Central memory CD4-positive, alpha-beta T cell (primary cell): ENCODE measurements at places on chromosomes 12 and 14.

- no peak for DNase-seq
Observed at GRCh38 chr12:20429852-20430251, 61.5 kb downstream of the PDE3A start.

GRCh38 chr14:103070263-103070885 lies 13.0 kb upstream of the CDC42BPB start:
- no peak for DNase-seq

- no peak for DNase-seq
Observed at GRCh38 chr14:20427231-20428009, 8.5 kb downstream of the KLHL33 start.

- DNase-seq: no peak
Observed at GRCh38 chr12:74292351-74293194, 245.1 kb upstream of the ATXN7L3B start.

- no peak for DNase-seq
Observed at GRCh38 chr12:24138041-24138440, 188.6 kb upstream of the SOX5 start.

DNA sequence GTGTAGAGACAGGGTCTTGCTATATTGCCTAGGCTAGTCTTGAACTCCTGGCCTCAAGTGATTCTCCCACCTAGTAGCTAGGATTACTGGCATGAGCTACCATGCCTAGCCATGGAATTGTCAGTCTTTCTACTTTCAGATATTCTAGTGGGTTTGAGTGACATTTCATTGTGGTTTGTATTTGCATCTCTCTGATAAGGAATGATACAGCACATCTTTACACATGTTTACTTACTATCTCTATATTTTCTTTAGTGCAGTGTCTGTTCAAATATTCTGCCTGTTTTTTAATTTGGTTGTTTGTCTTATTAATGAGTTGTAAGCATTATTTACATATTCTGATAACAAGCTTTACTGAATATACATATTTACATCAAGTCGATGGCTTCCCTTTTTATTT lies 73.6 kb downstream of the CMKLR1 start:
- DNase-seq: no peak

DNA sequence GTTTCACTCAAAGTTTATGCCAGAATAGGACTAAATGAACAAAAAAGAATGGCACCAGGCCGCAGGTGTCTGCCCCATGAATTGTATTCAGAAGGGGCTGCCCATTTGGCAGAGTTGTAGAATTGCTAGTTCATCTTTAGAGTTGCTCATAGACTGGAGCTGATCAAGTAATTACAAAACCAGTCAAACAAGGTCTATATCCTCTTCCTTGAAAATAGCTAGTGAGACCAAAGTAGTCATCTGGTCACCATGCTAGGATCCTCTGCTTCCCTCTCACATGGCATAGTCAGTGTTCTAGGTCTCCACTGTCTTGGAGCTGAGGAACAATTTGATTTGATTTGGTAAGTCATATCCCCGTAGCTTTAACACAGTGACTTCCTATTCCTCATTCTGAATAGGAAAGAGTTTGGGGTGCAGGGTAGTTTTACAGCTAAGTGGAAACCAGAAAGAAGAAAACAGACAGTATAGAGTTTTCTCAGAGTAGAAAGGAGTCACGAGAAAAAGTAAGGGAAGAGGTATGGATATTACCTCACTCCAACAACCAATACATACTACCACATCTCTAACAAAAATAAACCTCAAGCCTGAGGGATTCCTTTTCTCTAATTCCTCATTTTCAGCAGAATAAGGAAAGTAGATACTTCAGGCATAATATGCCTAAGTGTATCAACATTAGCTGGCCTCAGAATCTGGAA lies 252.1 kb downstream of the PAWR start:
- DNase-seq: no peak

DNA sequence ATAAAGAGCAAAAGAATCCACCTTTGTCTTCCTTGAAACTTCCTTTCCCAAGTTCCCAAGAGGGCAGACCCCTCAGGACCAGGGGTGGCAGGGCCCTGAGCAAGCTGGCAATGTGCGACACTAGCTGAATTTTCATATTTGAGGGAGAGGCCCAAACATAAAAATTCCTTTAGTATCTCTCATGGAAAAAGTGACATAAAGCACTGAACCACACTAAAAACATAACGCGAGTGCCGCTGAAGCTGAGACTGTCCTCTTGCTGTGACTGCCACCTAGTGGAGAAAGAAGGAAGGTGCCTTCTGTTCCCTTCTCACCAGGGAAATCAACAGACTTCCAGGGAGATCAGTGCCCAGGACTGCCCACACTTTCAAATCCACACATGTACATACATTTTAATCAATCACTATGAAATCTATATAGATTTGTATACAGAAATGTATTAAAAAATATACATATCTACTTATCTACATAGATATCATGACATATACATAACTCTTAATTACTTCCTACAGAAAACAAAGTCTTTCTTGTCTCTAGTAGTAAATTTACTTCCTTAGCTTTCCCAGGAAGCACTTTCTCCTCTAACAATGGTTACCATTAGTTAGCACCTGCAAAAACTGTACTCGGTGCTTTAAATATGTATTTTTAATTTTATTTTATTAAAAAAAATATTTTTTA lies 53.8 kb downstream of the SSH1 start:
- peak; percentile 67 for DNase-seq

- no peak for DNase-seq
Observed at GRCh38 chr14:90642244-90642717, 173.9 kb downstream of the TTC7B start.

DNA sequence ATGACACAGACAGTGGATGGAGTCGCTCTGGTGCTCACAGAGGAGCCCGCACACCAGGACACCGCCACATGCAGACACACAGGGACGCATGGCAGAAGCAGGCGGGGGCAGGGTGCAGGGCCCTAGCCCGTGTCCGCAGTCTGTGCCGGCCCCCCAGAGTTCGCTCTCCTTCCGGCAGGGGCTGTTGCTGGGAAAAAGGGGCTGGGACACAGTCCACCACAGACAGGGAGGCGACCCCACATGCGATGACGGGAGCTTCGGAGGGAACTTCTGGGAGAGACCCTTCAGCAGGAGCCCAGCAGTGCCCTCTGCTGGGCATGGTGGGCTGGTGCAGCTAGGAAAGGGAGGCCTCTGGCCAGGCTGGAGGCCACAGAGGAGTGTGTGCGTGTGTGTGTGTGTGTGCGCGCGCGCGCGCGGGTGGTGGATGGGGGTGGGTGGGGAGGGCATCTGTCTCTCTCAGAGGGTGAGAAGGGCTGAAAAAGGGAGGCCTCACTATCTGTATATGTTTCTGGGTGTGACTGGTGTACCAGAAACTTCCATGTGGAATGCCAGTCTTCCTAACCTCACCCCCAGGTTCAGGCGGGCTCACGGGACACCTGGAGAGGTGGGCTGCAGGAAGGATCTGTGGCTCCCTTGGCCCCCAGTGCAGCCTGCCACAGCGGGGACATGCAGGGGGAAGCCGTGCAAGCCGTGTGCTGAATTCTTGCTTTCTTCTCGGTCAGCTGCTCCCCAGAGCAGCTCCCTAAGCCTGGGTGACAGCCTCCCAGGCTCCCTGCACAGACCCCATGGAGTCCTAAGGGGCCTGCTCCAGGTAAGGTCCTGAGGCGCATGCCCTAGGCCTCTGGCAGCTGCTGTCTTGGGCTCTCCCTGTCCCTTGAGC lies 60.7 kb downstream of the PLEKHG3 start:
- peak; percentile 60 for DNase-seq

GRCh38 chr14:98705871-98706300 lies 566.1 kb downstream of the BCL11B start:
- no peak for DNase-seq

- DNase-seq: no peak
Observed at GRCh38 chr12:31773223-31773750, 44.5 kb upstream of the AMN1 start.

DNA sequence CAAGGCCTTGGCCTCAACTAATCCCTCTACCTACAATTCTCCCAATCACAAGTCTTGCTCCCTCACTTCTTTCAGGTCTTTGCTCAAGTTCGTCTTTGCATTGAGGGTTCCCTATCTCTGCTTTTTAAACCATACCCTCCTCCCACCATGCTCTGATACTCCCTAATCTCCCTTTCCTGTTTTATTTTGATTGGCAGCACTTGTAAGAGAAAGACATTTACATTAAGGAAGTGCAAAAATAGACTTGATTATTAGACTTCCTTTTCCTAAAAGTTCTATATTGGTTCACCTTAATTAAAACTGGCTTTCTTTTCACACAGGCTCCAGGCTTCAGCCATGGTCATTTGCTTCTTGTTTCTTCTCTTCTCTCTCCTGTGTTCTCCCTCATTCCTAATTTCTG lies 18.3 kb upstream of the WIF1 start:
- no peak for DNase-seq

GRCh38 chr14:52951681-52952554 lies 1.1 kb upstream of the FERMT2 start:
- no peak for DNase-seq

- DNase-seq: no peak
Observed at GRCh38 chr12:62785941-62786559, 148.9 kb downstream of the PPM1H start.

GRCh38 chr12:111411185-111411764 lies 5.6 kb downstream of the SH2B3 start:
- DNase-seq: no peak

GRCh38 chr12:69966409-69966808 lies 141.4 kb downstream of the MYRFL start:
- no peak for DNase-seq

DNA sequence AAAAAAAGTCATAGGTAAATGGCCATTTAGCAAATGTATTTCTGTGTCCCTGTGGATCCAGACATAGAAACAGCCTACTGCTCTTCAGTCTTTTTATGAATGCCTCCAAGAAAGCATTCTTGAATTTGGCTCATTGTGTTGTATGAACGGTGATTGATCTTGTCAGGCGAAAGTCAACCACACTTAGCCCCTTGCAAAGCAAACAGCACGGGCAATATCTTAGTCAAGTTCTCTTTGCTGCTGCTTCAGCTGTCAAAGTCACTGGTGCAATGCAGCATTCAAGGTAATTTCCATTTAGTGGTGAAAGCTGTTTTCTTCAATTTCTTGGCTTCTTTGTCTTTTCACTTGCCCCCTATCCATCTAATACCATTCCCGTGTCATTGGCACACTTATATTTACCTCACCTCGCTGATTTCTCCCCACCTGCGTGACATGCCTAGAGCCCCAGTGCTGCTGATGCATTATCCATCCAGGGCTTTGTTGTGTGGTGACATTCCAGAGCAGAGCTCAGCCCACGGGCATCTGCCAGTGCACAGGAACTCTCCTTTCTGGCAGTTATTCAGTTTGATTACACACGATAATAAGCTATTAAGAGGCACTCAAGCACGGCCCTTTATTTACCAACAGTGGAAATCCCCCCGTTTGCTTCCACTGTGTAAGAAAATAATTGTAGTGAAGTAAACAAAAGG lies 362.3 kb upstream of the NOVA1 start:
- DNase-seq: no peak

DNA sequence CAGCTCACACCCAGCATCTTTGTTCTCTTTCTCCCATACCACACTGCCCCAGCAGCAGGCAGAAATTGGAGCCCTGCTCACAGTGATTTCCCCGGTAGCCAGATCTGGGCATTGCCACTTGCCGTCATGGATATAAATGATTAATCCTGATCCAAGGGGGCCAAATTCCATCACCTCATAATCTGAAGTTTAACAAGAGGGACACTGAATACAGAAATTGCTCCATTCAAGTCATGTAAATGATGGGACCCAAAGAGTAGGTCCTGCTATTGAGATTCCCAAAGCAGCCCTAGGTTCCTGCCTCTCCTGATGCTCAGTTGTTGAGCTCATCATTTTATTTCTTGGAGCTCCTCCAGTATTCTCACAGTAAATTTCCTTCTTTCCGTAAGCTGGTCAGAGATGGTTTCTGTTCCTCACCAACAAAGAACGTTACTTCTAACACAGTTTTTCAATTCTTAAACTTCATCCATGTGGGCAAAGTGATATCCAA lies 11.7 kb downstream of the ITPR2 start:
- DNase-seq: no peak

DNA sequence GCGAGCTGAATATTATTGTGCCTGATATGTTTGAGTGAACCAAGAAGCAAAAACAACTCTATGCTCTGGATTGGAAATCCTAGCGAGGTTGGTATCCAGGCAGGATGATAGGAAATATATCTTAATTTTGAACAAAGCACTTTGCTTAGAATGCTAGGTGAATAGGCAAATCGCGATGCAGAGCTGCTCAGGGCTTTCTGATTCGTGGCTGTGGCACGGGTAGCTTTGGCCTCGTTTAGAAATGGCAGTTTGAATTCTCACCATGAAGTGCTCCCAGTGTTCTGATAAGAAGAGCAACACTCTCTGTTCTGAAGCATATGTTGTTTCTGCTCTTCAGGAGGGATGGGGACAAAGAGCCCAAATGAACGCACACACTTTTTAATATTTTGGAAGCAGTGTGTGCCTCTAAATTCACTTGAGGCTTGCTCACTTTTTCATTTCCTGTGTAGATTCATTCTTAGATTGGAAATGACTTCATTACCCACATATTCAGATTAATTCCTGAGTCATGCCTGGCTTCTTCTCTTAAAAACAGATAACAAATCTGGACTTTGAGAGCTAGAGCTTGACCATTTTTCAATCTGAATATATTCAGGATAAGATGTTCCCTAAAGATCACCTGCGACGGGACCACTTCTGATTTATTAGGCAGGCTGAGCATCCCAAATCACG lies 200.9 kb downstream of the RPAP3 start:
- no peak for DNase-seq

GRCh38 chr14:61636779-61637178 lies 58.5 kb upstream of the HIF1A start:
- no peak for DNase-seq

GRCh38 chr14:81303258-81303935 lies 82.6 kb upstream of the GTF2A1 start:
- DNase-seq: no peak

DNA sequence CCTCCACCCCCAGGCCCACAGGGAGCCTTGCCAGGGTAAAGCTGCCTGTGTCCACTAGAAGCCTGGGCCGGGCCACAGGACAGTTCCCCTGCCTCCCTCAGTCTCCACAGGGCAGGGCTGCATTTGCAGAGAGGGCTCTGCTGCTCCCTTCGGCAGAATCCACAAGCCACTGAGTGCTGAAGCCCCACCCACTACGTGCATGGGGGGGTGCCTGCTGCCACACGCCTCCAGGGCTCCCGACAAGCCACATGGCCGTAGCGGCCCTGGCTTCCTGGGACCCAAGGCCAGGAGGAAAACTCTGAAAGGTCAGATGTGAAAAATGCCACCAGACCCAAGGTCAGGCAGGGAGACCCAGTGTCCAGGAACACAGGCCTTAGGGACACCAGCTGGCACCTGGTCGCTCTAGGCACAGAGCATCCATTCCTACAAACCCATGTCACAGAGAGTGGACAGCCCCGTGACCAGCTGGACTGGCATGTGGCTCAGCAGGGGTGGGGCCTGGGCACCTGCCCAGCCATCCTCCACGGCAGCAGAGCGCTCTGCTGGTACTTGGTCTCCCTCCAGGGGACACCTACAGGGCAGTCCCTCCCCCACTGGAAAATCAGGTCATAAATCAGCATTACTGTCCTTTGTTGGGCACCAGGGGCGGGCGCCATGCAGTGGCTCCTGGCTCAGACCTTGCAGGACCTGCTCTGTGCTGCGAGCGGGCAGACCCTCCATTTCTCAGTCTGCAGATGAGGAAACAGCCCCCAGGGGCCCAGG lies 42.9 kb downstream of the CCDC85C start:
- DNase-seq: no peak
